GDM1 (cell line): ENCODE measurements at places on chromosomes 11 and 22.

- no peak for DNase-seq
These were observed 17.5 kb downstream of the JAM3 start for GRCh38 chr11:134086376-134086775.

- DNase-seq: no peak
These were observed 116.0 kb upstream of the DDI1 start for GRCh38 chr11:103920449-103920848.

- DNase-seq: no peak
These were observed 5.1 kb upstream of the INTS4 start for GRCh38 chr11:77999446-78000030.

GRCh38 chr22:37564111-37564711 is 3.9 kb downstream of the CDC42EP1 start:
- no peak for DNase-seq

- no peak for DNase-seq
These were observed 18.4 kb downstream of the TNKS1BP1 start for GRCh38 chr11:57306161-57306876.

DNA sequence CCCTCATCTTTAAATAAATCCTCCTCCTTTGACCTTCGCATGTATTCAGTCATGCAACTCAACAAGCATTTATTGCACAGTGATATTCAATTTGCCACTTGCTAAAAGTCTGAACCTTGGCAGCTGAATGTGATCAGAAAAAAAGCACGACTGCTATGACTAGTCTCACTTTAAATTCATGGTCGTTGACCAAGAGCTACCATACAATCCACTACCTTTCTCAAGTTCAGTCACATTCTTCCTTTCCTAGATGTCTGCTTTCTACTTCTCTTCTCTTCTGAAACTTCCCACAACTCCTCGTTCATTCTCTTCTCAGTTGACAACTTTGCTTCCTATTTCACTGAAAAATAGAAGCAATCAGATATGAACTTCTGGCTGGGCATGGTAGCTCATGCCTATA is 2.0 kb upstream of the SAA1 start:
- no peak for DNase-seq

GRCh38 chr22:39925909-39926679 is 25.2 kb downstream of the GRAP2 start:
- DNase-seq: no peak

- DNase-seq: no peak
These were observed 8.0 kb downstream of the CSDC2 start for GRCh38 chr22:41568811-41569210.

- DNase-seq: no peak
These were observed 7.7 kb upstream of the PRRG4 start for GRCh38 chr11:32821917-32822560.

- no peak for DNase-seq
These were observed 66.2 kb downstream of the HIPK3 start for GRCh38 chr11:33323421-33323820.

- DNase-seq: no peak
These were observed 3.4 kb downstream of the RPS6KA4 start for GRCh38 chr11:64362339-64362738.

- DNase-seq: no peak
These were observed 115.7 kb downstream of the WNT7B start for GRCh38 chr22:45861259-45861658.

GRCh38 chr22:39475902-39476301 is 19.1 kb downstream of the MGAT3 start:
- DNase-seq: no peak

DNA sequence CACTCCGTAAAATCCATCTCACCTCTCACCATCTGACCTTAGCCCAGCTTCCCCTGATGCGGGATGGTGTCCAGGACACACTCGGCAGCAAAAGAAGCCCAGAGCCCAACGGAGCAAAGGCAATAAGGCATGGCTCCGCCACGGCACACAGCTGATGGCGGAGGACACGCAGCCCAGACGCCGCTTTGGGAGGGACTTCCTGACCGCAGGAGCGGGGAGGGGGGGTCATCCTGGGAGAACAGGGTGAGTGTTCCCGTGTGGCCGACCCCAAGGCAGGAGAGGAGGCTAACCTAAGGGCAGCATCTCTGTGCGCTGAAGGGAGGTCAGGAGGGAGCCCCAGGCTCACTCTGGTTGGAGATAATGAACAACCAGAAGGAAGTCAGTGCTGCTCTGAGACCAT is 71.3 kb downstream of the TRMU start:
- DNase-seq: no peak

DNA sequence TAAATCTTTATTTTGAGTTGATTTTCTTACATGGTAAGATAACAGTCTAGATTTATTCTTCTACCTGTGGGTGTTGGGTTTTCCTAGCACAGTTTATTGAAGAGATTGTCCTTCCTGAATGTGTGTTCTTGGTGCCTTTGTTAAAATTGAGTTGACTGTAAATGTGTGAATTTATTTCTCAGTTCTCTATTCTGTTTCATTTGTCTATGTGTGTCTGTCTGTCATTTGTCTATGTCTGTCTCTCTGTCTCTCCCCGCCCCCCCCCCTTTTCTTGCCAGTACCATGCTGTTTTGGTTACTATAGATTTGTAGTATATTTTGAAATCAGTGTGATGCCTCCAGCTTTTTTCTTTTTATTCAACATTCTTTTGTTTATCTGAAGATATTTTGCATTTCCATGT is 114.7 kb upstream of the SERPIND1 start:
- DNase-seq: no peak

DNA sequence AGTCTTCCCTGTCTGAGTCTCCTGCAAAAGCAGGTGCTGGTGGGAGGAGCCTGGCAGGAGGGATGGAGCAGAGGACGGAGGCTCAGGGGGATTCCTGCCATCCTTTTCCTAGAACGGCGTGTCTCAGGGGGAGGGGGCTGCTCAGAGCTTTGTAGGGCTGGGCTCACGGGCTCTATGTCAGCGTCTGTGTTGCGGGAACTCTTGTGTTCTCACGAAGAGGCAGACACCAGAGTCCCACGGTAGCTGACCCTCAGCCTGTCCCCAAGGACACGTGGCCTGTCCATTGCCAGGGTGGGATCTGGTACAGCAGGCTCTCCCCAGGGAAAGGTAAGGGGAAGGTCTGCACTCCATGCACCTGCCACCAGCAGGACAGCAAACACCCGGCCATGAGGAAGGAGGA is 1505.2 kb downstream of the TBC1D22A start:
- no peak for DNase-seq

GRCh38 chr11:107716884-107717532 is 5.2 kb upstream of the SLN start:
- no peak for DNase-seq

DNA sequence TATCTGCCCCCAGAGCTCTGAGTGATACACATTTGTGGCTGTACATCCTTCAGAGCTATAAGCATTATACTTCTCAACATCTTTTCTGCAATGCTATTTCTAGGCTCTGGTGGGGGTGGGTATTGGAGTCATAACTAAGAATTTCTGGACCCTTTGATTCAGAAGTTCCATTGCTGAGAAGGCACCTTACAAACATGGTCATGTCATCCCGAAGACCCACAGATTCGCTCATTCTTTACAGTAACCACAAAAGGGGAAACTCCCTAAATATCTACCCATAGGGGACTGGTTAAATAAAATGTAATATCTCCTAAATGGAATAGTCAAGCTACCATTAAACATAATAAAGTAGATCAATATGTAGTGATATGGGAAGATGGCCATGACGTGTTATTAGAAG is 98.8 kb downstream of the PRR5L start:
- no peak for DNase-seq

- DNase-seq: no peak
These were observed 171.4 kb upstream of the CTSC start for GRCh38 chr11:88508759-88509581.

DNA sequence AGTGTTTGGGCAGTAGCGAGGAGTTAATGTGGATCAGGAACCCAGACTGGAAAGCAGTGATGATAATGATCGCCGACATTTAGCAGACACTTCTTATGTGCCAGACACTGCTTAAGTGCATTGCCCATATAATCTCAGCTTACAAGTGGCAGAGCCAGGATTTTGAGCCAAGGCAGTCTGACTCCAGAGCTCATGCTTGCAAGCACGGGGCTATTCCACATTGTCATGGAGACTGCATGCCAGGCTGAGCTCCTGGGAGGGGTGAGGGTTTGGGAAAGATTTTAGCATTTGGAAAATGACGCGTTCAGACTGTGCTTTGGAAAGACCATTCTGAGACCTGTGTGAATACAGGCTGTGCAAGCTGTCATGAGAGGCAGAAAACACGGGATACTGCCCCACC is 302.7 kb downstream of the DDX10 start:
- no peak for DNase-seq

DNA sequence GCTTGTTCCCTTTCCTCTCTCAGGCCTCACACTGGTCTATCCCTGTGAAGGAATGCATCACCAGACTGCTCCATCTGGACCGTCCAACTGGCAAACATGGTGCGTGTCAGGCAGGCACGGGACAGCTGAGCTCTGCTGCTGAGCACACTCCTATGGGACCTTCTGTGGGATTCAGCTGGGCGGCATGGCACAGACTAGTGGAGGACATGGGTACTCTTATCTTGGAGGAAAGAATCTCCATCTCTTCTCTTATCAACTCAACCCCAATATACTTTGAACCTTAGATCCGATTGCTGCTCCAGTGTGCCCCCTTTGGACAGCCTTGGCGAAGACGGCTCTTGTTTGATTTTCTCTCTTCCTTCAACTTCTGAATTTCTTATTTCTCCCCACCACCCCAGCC is 593.6 kb downstream of the ETS1 start:
- no peak for DNase-seq
